ENCODE measurements at places on chromosomes 1 and 21.

DNA sequence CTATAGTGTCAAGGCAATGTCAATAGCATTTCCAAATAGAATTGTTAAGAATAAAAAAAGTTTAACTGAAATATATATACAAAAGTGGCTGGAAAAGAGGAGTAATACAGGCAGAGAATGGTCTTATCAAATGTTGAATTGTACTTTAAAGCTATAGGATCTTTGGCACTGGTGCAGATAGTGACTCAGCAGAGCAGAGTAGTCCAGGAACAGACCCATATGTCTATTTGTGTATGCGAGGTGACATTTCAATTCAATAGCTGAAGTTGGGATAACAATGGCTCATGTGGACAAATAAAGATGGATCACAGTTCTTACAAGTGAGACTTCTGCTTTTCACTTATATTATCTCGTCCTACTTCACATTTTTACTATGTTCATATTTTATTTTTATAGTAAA is 543.0 kb upstream of the B3GALT2 start:
- peak; percentile 29 for DNase-seq

DNA sequence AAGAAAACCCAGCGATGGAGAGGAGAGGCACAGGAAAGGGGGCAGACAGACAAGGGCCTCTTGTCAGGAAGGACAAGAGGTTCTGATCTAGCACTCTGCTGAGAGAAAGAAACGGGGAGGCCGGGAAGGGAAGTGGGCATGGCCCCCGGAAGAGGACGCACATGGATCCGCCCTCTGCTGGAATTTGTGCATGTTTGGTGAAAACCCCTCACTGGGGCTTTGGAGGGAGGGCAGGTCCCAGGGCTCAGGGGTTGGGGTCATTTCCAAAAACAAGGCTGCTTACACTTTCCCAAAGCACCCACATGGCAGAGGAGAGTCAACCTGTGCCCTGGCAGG is 32.4 kb upstream of the ECE1 start:
- no peak for DNase-seq

DNA sequence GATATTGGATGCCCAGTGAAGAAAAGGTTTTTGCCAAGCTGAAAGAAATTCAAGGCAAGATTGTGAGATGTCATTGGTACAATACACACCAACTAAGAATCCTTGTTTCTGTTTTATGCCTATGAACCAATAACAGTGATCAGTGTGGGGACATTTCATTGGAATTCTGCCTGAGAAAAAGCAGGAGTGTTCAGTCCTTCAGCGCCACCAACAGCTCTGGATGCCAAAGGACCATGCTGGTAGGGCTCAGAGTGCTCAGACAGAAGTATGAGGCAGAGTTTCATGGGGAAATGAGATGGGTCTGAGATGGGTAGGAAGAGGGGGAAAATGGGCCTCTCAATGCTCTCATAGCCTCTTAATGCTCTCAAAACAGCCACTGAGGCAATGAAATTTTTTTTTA is 56.5 kb downstream of the GABPA start:
- DNase-seq = no peak

- peak; percentile 79 for DNase-seq
Measured at GRCh38 chr1:154328318-154329151, 3.2 kb downstream of the ATP8B2 start.

- DNase-seq = no peak
Measured at GRCh38 chr21:31233711-31234110, 110.3 kb downstream of the TIAM1 start.

DNA sequence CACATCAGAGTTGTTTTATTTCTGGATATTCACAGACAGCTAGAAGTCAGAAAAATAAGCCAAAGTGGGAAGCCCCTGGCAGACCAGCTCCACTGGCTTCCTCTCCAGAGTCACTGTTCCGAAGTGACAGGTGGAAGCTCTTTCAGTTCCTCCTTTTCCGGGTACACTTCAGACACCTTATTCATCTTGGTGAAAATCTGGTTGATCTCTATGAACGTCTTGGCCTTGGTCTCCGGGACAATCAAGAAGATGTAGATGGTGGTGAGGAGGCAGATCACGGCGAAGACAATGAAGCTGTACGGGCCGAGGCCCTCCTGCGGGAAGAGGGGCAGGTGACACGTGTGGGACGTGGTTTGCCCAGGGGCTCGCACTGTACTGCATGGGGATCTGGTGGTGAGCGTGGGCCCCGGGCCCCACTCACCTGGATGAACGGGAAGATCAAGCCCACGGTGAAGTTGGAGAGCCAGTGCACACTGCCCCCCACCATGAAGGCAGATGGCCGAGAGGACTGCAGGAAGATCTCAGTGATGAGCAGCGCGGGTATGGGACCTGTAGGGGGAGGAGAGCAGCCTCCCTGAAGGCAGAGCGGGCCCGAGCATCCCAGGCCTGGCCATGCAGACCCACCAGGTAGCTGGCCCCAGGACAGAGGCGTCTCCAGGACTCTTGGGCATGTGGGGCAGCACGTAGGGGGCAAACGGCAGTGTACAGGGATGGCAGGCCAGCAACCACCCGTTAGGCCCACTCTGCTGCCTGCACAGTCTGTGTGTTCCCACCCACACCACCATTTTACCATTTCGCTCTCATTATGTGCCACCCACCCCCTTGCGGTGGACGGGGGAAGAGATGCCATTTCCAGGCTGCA is 11.5 kb upstream of the SLC2A7 start:
- DNase-seq = no peak

DNA sequence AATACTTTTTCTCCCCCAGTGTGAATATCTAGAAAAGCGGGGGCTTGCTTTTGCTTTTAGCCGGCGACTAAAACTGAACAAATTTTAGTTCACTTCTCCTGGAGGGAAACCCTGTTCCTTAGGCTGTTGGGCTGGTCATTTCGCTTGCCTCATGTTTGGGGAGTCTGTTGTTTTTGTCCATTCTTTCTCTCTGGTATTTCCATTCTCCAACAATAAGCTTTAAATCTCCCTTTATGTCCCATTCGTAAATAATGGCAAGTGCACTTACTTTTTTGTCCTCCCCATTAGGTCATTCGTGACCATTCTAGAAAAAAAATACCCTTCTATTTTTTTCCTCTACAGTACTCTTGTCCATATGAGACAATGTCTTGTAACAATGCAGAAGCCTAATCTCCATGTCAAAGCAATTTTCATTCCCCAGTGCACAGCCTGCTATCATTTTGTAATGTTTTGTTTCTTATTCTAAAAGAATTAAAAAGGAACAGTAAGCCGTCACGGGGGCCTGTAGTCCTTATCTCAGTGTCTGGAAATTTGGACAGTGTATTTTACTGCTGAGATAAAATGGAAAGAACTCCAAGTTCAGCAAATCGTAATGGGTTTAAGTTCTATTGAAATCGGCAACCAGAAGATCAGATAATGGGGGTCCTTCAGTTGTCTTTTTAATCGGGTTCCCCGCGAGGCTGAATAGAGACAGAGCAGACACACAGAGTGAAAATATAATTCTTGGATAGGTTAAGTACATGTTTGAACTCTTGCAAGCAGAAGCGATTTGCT is 21.8 kb downstream of the PROX1 start:
- DNase-seq = no peak

DNA sequence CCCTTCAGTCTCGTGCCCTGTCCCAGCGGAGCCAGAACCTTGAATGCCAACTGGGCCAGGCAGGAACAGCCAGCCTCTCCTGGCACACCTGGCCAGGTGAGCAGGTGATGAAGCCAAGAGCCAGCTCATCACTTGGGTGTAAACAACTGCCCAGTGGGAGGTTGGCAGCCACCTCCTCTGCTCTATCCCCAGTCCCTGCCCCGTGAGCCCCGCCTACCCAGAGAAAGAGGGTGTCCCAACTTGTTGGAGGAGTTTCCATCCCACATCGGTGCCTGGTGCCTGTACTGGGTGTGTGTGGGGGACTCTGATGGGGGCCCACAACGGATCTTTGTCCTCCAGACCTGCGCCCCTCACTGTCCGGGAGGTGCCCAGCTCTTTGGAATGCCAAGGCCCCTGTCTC is 17.8 kb upstream of the FAM131C start:
- no peak for DNase-seq

DNA sequence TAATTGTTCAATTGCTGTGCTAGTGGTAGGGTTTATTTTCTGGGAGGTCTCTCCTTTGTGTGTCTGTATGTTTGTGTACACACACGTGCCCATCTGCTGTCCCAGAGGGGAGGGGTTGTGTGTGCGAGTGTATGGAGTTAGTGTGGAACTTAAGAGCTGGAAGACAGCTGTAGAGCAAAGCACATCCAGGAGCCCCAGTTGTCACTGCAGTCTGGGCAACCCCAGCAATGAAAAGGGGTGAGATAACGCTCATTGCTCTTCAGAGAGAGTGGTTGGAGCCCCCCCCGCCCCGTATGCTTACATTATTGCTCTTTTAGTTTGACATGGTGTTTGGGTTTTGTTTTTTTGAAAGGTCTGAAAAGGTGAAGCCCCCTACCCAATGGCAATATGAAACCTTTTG is 36.9 kb downstream of the NCF2 start:
- DNase-seq = no peak

DNA sequence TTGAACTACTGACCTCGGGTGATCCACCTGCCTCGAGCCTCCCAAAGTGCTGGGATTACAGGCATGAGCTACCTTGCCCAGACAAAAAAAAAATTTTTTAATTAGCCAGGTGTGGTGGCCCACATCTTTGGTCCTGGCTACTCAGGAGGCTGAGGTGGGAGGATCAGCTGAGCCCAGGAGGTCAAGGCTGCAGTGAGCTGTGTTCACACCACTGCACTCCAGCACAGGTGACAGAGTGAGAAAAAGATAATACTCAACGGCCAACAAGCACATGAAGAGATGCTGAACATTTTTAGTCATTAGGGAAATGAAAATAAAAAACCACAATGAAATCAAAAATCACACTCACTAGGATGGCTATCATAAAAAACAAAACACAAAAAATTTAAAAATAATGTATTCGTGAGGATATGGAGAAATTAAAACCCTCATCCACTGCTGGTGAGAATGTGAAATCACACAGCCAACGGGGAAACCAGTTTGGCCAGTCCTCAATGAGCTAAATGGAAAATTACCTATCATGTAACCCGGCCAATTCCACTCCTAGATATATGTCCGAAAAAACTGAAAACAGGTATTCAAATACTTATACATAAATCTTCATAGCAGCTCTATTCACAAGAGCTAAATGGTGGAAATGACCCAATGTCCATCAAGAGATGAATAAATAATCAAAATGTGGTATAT is 41.2 kb downstream of the ENAH start:
- no peak for DNase-seq

DNA sequence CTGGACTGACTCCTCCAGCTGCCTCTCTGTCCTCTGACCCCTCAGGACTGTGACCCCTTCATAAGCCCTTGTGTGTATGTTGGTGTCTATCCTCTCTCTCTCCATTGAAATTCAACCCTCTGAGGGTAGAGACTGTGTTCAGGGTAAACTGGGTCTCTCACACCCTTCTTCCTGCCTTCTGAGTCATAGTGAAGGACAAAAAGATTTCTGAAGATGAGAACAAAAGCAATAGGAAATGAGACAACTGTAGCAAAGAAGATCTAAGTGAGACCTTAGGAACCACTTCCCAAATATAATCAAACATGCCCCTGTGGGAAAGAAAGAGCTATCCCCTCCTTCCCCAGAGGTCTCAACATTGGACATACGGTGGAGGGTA is 16.9 kb downstream of the NUAK2 start:
- DNase-seq = no peak

DNA sequence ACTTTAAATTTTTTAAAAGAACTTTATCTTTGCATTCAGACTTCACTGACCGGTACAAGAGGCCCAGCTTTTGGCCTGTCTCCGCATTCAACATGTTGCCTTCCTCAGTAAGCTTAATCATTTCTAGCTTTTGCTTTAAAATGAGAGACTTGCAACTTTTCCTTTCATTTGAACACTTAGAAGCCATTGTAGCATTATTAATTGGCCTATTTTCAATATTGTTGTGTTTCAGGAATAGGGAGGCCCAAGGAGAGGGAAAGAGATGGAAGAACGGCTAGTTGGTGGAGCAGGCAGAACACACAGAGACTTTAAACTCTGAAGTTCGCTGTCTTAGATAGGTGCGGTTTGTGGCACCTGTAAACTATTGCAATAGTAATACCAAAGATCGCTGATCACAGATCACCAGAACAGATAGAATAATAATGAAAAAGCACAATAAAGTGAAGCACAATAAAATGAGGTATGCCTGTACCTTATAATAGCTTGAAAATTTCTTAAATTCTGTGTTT is 31.4 kb downstream of the RABGAP1L start:
- no peak for DNase-seq

DNA sequence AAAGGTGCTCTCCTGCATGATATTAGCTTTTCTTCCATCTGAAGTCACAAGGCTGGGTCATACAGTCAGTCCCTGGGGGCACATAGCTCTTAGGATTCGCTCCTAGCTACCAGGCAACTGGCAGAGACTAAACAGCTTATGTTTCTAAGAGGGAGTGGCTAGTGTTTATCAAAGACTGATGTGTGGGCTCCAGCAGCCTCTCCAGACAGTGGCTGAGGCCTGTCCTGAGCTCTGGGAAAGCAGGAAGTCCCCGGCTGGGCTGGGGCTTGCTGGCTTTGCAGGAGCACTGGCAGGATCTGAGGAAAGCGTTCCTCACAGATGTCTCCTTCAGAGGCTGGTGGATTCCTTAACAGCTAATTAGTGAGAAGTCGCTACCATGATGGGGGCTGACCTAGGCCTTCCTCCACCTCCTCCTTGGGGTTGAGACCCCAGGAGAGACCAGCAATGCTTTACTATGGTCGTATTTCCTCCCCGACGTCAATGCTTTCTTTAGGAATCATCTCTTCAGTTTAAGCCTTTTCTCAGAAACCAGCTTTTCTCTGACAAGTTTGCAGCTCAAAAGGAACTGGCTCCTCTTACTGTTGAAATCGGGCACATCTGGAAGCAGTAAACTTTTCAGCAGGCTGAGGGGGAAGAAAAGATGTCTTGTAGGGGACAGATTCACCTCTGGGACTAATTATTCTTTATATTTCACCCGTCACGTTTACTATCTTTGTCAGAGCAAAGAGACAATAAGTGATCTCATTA is 33.5 kb upstream of the HHAT start:
- DNase-seq = no peak

- no peak for DNase-seq
Measured at GRCh38 chr1:1205769-1206375, 520 bp downstream of the TNFRSF18 start.

GRCh38 chr21:44938772-44939531 is 877 bp upstream of the SLX9 start:
- no peak for DNase-seq

GRCh38 chr1:233240371-233240770 is 55.2 kb downstream of the PCNX2 start:
- no peak for DNase-seq

All from NCI-H774 (cell line).